ENCODE measurements at places on chromosomes 4 and X.

GRCh38 chrX:134547047-134547679, 87.2 kb downstream of the HPRT1 start:
- no peak for DNase-seq

DNA sequence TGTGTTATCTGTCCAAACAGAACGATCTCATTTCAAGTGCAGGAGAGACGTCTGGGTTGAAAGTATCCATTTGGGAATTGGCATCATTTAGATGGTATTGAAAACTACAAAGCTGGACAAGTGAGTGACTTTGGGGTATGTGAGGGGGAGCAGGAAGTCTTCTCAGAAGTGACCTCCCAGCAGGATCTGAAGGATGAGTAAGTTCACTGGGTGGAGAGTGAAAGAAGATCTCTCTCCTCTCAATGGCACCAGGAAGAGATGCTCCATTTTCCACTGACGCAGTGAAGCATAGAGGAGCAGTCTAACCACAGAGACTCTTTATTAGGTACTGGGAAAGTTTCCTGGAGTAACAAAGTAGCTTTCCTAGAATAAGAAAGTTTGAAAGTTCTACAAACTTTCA, 161.0 kb downstream of the CPE start:
- no peak for DNase-seq

DNA sequence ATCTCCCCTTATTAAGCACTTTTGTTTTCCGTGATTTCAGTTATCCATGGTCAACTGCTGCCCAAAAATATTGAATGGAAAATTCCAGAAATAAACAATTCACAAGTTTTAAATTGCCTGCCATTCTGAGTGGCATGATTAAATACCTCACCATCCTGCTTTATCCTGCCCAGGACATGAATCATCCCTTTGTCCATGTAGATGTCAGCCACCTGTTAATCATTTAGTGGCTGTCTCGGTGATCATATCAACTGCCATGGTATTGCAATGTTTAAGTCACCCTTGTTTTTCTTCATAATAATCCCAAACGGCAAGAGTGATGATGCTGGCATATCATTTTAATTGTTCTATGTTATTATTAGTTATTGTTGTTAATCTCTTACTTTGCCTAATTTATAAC, 79.8 kb upstream of the LHFPL1 start:
- DNase-seq: no peak

- DNase-seq: no peak
These were observed 59.0 kb downstream of the CCSER1 start for GRCh38 chr4:90186229-90186628.

GRCh38 chrX:109813236-109813635, 80.2 kb upstream of the ACSL4 start:
- DNase-seq: no peak

DNA sequence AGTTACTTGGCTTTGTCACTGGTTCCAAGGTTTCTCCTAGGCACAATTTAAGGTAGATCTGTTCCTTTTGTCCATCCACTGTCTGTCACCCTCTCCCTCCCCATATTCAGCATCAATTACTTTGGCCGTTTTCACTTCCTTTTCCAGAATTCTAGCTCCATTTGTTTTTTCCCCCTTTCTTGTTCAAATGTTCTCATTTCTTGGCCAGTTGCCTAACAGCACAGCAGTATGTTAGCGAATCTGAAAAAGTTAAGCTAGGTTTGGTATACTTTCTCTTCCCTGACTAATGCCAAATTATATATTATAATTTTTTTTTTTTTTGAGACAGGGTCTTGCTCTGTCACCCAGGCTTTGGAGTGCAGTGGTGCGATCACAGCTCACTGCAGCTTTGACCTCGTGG, 409.1 kb upstream of the TEX13C start:
- no peak for DNase-seq

- no peak for DNase-seq
These were observed 477.4 kb downstream of the ACTRT1 start for GRCh38 chrX:127574829-127575228.

DNA sequence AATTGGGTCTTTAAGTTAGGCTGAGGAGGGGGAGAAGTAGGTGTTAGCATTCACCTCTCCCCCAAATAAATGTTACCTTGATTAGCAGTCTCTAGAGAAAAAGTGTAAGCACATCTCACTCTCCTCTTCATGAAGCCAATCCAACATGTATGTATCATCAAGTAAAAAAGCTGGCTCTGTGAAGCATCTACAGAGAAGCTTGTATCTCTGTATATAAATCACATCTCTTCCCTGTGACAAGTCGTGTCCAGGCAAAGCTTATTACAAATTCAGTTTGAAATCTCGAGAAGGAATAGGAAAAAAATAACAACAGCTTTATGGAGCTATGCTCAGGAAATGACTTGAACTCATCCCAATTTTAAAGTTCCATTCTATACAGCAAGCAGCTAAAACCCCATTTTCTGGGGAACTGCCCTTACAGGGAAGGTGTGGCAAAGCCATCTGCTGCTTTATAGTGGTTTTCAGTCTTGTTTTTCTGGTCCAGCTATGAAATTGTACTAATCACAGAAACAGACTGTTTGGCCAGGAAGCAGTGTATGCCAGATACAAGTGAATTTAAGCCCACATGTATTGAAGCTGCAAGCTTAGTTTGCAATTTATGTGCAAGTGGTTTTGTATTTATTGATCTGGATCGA, 313.3 kb upstream of the NOCT start:
- no peak for DNase-seq

- no peak for DNase-seq
These were observed 16.0 kb upstream of the MID1 start for GRCh38 chrX:10636337-10636736.

GRCh38 chrX:1803741-1804140, 188.9 kb downstream of the ASMT start:
- DNase-seq: no peak

DNA sequence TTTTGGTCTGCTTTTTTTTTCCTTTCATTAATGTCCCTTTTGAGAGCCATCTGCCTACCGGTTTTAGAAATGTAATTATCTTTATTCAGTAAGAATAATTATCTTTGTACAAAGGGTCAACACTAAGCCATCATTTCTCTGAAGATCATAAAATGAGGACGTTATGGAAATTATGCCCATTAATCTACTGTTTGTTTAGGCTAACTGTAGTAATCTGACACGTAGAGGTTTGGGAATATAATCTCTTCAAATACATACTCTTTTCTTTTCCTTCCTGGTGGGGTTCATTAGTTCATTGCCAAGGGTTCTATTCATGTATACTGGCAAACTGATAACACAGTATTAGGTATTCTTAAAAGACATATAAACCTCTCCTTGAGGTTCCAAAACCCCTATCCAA, 3.8 kb upstream of the HSD17B13 start:
- DNase-seq: no peak

- DNase-seq: no peak
These were observed 5.4 kb upstream of the TRPC3 start for GRCh38 chr4:121957266-121957665.

DNA sequence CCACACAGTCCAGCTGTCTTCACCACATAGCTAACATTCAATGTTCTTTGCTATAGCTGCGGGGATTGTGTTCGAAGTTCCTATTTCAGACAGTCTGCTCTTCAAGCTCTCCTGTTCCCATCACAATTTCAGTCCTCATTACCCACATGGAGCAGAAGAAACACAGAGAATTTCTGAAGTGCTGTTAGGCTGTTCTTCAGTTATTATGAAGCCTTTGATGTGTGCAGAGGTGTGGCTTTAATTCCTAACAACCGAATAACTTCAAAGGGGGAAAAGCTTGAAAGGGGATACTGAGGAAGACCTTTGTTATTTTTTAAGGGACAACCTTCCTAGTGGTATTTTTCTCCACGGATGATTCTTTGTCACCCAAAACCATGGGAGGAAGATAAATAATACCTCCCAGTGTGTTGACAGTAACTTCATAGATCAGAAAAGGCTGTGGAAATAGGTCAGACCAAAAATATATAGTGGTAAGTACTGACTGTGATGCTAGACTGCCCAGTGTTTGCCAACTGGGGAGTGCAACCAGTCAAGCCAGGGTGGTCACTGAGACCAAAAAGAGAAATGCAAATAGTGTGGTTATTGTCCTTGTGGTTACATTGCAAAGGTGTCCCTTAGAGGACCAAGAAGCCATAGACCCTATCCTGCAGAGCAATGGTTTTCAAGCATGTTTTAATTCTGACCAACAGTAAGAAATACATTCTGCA, 52.1 kb downstream of the PRKG2 start:
- no peak for DNase-seq

GRCh38 chr4:75634951-75635350, 4.6 kb upstream of the CDKL2 start:
- no peak for DNase-seq

- DNase-seq: no peak
These were observed 48.8 kb upstream of the HMX1 start for GRCh38 chr4:8920289-8920965.

All from GF-D8 (cell line).